Activated gamma-delta T cell (primary cell): ENCODE measurements at places on chromosomes 5 and 9.

DNA sequence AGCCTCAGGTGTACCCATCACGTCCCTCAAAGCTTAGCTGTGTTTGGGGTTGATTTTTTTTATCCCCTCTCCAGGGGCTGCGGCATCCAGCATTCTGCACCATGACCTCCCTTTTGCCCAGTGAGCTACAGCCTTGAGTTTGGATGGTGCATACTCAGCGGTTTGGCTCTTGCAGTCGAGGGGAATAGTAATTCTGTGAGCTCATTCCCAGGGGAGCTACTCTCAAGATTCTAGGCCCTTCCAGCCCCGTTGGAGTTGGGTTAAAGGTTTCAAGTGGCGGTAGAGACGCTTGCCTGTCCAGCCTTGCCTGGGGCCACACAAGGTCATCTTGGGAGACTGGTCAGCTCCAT lies 102.2 kb upstream of the SPRY4 start:
- DNase-seq, result no peak

DNA sequence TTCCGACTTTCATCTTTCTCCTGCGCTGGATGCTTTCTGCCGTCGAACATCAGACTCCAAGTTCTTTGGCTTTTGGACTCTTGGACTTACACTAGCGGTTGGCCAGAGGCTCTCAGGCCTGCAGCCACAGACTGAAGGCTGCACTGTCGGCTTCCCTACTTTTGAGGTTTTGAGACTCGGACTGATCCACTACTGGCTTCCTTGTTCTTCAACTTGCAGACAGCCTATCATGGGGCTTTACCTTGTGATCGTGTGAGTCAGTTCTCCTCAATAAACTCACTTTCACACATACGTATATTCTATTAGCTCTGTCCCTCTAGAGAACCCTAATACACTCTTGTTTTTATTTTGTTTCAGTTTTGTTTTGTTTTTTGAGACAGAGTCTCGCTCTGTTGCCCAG lies 10.3 kb downstream of the FKBP15 start:
- DNase-seq, result no peak

DNA sequence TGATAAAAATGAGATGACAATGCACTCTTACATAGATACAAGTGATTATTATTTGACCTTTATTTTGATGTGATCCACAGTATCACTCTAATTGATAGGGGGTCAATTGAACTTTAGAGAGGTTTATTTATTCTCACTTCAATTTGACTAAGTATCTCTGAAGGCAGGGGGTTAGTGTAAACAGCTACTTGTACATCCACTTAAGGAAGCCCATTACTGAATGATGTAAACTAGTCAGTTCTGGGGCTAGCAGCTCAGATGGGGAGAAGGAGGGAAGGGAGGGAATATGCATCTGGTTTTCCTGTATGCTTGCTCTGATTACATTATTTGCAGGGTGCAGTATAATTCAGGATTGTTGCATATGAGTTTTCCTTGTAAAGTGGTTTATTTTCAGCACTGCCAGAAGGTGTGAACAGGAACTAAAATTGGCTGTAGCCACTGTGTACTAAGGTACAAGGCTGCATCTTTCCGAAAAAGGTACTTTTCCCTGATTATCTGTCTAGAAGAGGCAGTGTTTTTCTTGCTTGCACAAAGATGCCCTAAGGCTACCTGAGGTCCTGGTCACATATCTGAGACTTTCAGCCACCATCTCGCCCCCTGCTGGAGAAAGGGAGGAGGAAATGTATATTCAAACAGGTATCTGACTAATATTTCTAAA lies 51.2 kb downstream of the MRPS27 start:
- DNase-seq, result no peak

GRCh38 chr9:113632776-113633590 lies 169.5 kb downstream of the RGS3 start:
- DNase-seq, result no peak

DNA sequence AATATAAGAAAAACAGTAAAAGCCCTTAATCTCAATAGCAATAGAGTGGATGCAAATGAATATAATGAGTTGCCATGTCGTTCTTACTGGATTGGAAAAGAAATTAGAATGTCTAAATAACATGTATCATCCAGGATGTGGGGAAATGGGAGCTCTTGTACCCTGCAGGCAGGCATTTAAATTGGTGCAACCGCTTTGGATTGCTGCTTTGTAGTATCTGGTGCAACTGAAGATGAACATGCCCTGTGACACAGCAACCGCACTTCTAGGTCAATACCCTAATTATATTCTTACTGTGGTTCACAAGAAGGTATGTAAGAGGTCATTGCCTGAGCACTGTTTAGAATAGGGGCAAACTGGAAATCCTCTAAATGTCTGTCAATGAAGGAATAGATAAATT lies 18.9 kb downstream of the MRPS30 start:
- DNase-seq, result no peak

DNA sequence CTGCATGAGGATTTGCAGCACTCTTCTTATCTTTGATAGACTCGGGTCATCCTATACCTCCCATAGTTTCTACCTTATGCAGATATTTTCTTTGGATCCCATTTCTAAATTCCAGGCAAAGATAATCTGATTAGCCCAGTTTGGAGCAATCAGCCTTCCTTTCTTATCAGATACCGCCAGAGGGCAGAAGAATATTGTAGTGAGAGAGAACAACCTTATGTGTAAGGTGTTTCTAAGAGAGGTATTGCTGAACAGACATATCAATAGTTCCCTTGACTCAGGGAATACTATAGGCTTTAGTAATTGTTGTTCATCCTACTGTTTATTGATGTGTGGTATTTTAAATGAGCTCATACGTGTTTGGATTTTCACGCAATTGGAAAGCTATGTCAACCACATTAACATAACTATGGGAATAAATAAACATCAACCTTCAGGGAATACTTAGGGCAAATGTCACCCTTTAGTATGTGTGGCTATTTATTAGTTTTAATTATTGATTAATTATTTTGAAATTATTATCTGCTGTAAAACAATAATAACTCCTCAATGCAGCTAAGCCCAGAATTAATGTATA lies 1435.2 kb upstream of the CDH9 start:
- DNase-seq, result no peak
